IMR-90 (cell line): ENCODE measurements at places on chromosomes 4 and X. TPM values are rescaled to one million over a fixed set of nuclear protein-coding genes. Genes with fewer than 3 reads are reported as not detected.

DNA sequence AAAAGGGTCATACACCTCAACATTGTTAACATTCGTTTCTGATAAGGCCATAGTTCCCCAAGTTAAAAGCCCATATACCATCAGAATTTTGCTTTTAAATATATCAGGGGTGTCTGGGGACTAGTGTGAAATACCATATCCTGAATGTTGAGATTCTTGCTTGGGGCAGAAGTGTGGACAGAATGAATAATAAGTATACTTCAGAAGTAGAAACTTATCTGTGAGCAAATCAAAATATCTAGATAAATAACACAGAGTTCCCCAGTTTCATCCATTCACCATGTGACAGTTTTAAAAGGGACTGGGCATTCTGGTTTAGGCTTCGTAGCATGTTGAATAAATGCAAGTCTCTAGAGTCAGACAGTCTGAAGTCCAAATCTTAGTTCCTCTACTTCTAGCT is 110.5 kb downstream of the CHRNA9 start:
- no peak for DNase-seq

DNA sequence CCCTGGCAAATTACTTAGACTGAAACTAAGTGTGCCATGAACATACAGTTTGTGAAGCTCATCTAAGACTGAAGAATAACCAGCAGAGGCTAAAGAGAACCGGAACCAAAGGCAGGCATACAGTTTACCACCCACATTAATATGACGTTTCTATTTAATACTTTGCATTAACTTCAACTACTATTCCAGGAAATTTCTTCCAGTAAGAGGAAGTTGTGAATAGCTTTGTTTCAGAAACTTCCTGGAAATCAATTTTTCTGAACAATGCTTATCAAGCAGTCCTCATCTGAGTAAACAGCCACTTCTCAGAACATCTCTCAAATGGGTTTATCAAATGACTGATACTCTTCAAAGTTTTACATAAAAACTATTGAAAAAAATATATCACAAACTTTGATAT is 252.7 kb downstream of the OPHN1 start:
- no peak for DNase-seq

CLCN4 gene
- 3.9 and 4.5 TPM in 2 replicates for total RNA-seq

- DNase-seq, result no peak
Observed at GRCh38 chr4:42819863-42820514, 72.5 kb upstream of the GRXCR1 start.

- no peak for DNase-seq
Observed at GRCh38 chr4:45701621-45702020, 422.2 kb downstream of the GABRG1 start.
